ENCODE measurements at places on chromosomes 1 and 21. TPM values are rescaled to one million over a fixed set of nuclear protein-coding genes. Genes with fewer than 3 reads are reported as not detected.

Gene IL12RB2
- total RNA-seq, result not detected

Gene PLCH2
- total RNA-seq, result not detected

Gene CYP2J2
- total RNA-seq, result 0.09 TPM

Gene SELE
- not detected for total RNA-seq

DNA sequence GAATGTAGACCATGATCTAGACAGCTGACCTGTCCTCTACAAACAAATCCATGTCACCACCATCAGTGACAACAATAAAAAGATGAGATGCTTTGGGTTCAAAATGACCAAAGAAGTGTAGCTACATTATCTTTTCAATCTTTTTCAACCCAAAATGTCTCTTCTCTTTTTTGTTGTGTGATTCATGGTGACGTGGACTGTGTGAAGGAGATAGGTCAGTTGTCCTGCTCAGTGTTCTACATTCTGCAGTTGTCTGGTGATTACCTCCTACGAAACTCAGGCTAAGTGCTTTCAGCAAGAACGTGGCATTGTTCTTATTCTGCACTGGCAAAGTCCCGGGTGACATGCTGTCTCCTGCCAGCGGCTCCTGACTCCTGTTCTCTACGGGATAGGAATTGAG lies 73.1 kb downstream of the PRKAB2 start:
- DNase-seq, result no peak

- DNase-seq, result no peak
Observed at GRCh38 chr1:246761396-246761795, 37.2 kb downstream of the SCCPDH start.

DNA sequence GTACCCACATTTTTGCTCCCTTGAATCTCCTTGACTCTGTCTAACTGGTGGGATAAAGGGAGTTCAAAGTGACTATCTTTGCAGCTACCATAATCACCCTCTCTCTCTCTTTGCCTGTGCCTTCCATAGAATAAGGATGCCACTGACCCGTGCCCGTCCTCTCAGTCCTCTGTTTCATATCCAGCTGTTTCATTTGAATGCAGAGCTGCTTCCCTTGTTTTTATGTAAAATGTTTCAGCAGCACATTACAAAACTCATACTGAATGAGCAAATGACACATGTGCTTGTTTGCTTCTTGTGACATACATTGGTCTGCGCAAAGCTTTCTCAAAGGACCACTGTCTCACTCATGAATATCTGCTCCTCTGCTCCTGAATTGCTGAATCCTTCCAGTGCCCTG lies 38.4 kb downstream of the CDC42 start:
- no peak for DNase-seq

DNA sequence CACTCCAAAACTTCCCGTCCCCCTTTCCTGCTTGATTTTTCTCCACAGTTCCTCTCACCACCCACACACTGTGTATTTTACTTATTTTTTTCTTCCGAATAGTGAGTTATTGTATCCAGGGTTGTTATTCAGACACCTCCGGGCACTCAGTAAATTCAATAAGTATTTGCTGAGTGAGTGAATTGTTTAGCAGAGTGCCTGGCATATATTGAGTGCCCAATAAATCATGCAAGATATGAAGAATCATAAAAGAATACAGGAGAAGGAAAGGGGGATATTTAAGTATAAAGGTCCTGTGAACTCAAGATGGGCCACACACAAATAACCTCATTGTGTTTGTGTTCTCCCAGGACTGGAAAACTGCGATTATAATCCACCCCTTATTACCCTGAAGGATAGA lies 139.9 kb downstream of the GALNT2 start:
- DNase-seq, result no peak

GRCh38 chr1:68230901-68231626 lies 1.3 kb downstream of the WLS start:
- no peak for DNase-seq

- no peak for DNase-seq
Observed at GRCh38 chr21:45020629-45021427, 53.6 kb upstream of the ADARB1 start.

- DNase-seq, result no peak
Observed at GRCh38 chr1:48955774-48956173, 179.1 kb upstream of the BEND5 start.

- DNase-seq, result no peak
Observed at GRCh38 chr1:159239551-159240220, 35.0 kb downstream of the ACKR1 start.

DNA sequence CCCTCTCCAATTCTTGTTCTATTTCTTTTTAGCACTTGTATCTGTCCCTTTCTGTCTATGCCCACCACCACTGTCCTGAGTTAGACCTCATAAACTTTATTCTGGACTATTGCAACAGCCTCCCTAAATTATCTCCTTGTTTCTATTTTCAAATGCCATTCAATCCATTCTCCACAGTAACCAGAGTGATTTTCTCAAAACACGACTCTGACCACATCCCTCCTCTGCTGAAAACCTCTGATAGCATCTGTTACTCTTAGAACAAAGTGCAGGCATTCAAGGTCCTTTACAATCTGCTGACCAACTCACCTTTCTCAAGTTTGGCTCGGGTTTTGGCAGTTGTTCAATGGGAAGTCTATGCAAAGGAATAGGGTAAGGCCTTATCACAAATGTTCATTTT lies 22.8 kb upstream of the GPX7 start:
- no peak for DNase-seq

GRCh38 chr1:193979219-193979618 lies 792.8 kb upstream of the B3GALT2 start:
- DNase-seq, result no peak

DNA sequence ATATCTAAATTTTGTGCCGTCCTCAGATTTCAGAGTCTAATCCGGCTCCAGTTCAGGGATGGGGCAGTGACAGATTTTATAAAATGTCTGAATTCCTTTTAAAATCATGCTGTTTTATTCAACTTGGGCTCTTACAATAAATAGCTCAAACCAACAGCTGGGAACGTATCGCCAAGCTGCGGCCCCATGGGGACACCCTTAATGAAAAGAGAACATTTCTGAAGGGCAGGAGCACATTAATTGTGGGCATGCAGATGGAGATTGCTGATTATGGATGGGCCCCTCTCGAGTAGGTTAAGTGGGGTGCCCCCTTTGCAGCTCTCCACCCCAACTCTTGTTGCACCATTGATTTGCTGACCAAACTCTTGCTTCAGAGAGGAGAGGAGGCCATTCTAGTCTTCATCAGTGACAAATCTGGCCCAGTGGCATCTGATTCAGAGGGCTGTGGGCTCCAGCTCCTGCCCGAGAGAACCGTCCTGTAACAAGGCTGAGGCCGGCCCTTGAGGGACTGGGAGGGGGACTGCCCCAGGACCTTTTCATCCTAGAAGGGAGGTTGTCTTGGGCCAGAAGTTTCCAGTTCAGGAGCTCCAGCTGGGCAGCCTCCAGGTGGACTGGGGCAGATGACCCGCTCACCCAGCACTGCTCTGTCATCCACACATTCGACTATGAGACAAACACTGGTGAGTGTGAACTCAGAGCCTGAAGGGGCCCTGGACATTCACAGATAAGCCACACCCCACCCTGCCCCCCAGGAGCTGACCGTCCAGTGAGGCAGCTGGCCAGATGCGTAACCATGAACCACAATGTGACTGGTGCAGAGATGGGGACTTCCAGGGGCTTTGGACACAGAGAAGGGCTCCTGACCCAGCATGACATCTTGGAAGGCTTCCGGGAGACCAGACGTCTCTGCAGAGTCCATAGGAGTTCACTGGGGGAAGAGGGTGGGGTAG lies 55.1 kb upstream of the TMEM51 start:
- DNase-seq, result no peak

DNA sequence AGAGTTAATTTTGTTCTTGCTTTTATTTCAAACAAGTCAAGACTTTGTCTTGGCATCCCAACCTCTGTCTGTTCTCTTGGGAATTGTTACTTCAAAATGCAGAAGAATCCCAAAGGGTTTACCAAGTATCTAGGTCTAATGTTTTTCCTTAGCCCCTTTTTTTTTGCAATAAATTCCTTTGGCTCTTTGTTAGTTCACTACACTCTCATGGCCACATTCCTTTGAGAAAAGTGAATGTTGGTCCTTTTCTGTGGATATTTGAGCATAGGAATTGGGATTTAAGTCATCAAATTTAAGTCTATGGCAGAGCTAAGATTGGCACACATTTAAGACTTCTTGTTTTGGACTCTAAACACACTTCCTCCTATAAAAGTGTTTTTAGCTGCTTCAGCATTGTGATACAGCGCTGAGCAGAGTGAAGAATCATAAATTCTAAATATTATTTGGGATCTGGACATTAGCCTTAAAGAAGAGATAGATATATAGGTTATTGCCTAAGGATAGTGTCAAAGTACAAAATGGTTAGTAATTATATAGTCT lies 1.9 kb downstream of the BTF3L4 start:
- peak; percentile 23 for DNase-seq

GRCh38 chr1:26114165-26114927 lies 2.7 kb downstream of the PDIK1L start:
- no peak for DNase-seq

DNA sequence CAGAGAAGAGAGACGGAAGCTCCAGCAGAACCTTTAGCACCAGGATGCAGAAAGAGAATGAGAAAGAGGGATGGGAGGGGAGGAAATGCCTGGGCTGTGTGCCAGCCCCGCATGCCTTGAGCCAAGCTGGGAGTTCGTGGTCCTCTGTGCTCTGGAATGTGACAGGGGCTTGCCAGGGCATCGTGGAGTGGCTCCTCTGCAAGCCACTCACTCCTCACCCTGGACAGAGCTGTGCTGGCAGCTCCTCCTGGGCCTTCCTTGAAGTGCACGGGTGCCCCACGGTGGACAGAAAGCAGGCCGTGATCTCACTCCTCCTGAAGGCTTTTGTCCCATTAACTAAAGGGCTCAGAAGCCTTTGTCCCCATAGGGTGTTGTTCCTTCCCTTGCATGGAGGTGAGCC lies 34.8 kb upstream of the PRELP start:
- peak; percentile 87 for DNase-seq

- DNase-seq, result no peak
Observed at GRCh38 chr1:176164014-176164678, 42.9 kb downstream of the COP1 start.

- DNase-seq, result peak; percentile 97
Observed at GRCh38 chr1:14742181-14742980, 143.9 kb downstream of the KAZN start.

DNA sequence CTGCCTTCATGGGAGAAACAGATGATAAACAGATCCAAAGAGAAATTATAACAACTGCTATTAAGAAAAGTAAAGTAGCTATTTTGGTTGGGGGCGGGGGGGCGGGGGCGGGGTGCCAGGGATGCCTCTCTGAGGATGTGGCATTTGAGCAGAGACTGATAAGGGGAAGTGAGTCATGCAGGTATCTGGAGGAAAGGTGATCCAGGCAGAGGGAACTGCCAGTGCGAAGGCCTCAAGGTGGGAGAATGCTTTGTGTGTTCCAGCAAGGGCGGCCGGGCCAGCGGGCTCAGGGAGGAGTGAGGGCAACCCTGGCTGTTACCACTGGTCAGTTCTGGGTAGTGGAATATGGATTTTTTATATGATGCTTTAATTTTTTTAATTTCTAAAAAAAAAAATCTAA lies 7.0 kb upstream of the TNFRSF1B start:
- DNase-seq, result no peak

DNA sequence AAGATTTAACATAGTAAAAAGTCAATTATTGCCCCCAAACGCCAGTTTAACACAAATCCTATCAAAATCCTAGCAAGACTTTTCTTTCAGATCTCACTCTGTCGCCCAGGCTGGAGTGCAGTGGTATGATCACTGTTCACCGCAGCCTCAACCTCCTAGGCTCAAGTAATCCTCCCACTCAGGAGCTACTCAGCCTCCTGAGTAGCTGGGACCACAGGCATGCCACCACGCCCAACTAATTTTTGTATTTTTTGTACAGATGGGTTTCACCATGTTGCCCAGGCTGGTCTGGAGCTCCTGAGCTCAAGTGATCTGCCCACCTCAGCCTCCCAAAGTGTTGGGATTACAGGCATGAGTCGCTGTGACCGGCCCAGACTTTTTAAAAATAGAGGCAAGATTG lies 4.8 kb downstream of the SNIP1 start:
- DNase-seq, result peak; percentile 21

DNA sequence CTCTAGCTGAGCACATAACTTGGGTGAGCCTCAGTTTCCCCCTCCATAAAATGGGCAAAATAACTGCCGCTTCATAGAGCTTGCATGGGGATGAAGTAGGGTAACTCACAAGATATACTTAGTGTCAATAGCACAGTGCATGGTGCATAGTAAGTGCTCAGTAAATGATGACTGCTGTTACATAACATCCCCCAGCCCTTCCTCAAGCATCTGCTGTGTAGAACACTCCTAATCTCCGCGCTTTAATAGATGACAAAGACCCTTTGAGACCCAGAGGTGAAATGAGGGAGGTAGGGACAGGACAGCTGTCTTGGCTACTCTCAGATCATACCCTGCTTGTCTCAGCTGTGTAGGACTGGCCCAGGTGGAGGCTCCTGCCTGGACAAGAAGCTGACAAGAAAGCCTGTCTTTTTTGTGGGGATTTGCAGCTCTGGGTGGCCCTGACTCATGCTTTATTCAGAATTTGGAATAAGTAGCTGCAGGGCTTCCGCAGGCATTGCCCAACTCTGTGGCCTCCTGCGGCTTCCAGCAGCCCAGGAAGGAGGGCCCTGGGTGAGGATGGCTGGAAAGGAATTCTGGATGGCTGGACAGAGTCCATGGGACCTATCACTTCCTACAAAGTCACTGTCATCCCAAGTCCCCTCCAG lies 20.7 kb upstream of the PADI4 start:
- peak; percentile 79 for DNase-seq

DNA sequence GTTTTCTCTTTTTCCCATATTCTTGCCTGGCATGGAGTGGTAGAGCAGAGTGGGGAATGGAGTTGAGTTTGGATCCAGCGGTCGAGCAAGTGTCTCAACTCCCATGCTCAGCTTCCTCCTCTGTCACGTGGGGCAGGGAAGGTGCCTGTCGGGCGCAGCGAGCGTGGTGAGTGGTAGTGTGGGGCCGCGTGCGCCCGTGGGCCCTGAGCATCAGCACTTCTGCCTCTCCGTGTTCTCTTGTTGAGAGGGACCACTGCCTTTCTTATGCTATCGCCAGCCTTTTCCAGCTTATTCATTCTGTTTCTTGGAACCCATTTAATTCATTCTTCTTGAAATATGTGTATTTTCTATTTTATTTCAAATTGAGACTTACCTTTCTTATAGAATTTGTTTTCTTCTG lies 65.1 kb downstream of the ADARB1 start:
- no peak for DNase-seq

DNA sequence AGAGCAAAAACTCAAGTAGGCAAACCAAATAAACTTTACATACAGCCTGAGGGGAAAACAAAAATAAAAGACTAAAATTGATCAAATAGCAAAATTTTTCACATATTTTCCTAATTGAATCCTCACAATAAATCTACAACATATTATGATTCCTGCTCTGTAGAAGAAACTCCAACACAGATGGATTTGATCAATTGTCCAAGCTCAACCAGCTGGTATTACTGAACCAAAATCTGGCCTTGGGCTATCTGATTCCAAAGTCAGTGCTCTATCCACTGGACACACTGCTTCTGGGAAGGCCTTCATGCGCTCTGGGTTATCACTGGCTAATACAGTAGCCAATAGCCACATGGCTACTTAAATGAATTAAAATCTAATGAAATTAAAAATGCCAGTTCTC lies 39.3 kb downstream of the PCNX2 start:
- no peak for DNase-seq

Measured in fibroblast of the aortic adventitia (primary cell).